Cardiac fibroblast (primary cell): ENCODE measurements at places on chromosomes 12 and 14.

DNA sequence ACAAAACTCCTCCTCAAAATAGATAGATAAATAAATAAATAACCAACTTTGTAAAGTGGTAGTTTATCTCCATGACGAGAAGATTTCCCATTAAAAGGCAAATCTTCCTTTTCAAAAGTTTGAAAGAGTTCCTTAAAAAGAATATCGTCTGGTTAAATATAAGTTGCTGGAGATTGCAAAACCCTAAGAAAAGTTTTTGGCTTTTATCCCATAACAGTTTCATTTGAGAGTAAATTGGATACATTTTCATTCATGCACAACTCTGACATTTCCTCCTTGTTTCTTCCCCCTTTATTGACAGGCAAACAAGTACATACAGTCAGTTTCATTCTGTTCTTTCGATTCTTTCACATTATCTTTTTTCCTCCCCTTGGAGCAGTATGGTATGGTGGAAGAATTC is 45.4 kb upstream of the BTG1 start:
- DNase-seq, result peak; percentile 8

DNA sequence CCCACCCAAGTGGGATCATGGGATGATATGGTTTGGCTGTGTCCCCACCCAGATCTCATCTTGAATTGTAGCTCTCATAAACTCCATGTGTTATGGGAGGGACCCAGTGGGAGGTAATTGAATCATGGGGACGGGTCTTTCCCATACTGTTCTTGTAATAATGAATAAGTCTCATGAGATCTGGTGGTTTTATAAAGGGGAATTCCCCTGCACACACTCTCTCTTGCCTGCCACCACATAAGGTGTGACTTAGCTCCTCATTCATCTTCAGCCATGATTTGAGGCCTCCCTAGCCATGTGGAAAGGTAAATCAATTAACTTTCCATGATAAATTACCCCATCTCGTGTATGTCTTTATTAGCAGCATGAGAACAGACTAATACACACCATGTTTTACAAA is 109.2 kb downstream of the IGF1 start:
- no peak for DNase-seq

GRCh38 chr14:72613231-72613974 is 280.5 kb downstream of the DPF3 start:
- peak; percentile 19 for DNase-seq

DNA sequence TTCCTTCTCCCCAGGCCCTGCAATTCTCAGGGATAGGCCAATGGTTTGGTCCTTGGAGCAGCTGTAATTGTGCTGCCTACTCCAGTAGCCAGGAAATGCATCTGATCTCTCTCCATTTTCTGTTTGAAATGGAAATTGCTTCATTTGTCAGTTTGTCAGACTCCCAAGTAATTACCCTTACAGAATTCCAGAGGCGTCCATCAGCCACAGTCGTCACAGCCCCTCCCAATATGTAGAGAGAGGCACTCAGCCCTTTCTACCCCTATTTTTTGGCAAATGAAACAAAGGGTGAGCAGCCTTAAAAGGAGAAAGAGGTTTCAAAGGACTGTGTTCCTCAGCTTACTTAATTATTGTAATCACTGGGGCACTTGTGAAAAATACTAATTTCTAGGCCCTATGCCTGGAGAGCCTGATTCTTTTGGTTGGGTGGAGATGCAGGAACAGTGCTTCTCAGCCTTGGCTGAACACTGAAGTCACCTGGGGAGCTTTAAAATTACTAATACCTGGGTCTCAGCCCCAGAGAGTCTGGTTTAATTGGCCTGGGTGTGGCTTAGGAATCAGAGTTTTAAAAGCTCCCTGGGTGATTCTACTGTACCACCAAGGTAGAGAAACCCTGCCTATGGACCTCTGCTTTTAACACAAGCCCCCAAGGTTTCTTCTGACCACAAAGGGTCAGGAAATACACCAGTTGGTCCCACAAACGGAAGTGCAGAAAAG is 190.0 kb downstream of the EMP1 start:
- DNase-seq, result no peak

DNA sequence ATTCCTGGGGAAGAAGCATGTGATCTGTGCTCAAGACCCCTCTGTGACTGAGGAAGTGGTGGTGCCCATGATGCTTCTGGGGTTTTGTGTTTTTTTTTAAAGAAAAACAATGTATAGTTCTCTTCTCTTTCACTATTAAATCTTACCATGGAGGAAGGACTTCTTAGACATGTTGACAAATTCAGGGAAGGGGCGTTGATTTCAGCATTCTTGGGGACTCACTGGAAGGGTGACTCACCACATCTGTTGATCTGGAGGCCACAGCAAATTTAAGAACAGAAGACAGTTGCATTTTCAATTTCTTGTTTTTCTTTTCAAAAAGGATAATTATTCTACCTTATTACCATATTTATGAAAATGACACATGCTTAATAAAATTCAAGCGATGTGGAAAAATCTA is 152.9 kb upstream of the RTL1 start:
- DNase-seq, result no peak

- DNase-seq, result no peak
Observed at GRCh38 chr14:100288382-100289185, 17.7 kb downstream of the SLC25A29 start.

DNA sequence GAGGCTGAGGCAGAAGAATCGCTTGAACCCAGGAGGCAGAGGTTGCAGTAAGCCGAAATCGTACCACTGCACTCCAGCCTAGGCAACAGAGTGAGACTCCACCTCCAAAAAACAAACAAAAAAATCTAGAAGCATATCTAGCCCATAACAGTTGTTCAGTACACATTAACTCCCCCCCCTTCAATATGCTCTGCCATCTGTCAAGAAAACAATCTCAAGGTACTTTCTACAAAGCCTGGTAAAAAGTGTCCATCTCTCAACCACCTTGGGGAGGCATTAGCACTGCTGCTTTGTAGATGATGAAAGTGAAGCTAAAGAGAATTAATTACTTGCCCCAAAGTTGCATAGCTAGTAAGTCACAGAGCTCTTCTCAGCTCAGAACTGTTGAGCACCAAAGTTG is 24.9 kb downstream of the LGALS3 start:
- no peak for DNase-seq

DNA sequence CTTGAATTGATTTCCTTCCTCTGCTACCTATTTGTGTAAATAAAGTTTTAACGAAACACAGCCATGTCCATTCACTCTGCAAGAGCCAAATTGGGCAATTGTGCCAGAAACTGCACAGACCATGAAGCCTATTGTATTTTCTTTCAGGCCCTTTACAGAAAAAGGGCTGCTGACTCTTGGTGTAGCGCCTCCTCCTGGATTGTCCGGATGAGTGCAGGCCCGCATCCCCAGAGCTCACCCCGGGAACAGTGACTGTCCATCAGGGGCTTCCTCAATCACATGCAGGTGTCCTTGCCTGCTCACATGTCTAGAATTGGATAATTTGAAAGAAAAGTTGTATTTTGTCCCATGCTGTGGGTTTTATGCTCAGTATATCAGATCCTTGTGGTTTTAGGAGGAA is 1282.2 kb downstream of the AACS start:
- no peak for DNase-seq

DNA sequence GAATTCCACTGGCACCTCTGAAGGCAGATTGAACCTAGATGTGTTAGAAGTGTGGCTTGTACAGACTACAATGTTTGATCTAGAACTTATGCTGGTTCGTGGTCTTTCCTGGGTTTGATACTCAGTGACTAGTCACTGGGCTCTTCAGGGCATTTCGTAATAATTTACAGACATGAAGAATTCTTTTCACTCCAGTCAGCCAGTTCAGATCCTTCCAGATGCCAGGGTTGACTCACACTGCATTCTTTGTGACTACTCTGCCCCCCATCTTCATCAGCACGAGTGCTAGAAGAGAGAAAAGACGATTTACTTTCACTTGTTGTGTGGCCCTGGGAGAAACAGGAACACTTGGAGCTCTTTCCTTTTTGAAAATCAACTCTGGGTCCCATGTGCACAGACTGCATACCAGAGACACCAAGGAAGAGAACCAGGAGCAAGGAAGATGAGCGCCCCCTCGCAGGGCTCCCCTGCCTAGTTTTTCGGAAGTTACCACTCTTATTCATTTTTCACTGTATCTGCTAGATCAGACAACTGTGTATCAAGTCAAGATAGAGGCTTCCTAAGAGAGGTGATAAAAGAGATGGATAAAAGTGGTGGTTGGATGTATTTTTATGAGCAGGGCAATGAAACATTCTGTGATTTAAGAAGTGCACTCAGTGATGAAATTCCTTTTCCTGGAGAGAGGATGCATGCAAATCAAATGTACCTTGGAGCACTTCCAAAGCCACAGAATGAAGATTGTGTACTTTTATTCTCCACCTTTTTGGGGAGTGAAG is 33.5 kb upstream of the EVL start:
- peak; percentile 99 for DNase-seq

DNA sequence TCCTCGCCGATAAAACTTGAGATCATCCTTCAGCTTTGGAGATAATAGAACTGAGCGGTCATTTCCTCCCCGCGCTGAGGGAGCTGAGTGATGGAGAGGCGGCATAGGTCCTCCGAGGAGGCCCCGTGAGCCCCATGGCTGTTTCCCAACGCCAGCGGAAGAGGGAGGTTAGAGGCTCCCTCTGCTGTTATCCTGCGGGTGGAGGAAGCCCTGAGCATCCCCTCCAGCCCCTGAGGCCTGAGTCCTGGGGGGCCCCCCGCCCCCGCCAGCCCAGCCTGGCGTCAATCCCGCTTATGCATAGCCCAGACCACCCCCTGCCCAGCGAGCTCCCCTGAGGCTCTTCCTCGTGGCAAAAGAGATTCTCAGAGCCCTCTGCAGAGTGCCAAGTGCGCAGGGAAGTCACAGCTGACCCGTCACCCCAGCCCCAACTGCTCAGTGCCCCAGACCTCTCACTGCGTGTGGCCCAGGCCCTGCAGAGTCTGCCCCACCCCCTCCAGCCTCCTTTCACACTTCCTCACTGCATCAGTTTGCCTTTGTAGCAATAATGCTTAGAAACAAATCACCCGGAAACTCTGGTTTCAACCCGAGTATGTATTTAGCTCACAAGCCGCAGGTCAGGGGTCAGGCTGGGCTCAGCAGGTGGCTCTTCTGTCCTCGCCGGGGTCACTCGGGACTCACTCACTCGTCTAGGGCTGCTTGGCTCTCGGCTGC is 44.7 kb upstream of the GALNT9 start:
- DNase-seq, result peak; percentile 43

- no peak for DNase-seq
Observed at GRCh38 chr14:73816393-73816816, 35.2 kb upstream of the PTGR2 start.
